ENCODE measurements at places on chromosomes 5 and 9.

DNA sequence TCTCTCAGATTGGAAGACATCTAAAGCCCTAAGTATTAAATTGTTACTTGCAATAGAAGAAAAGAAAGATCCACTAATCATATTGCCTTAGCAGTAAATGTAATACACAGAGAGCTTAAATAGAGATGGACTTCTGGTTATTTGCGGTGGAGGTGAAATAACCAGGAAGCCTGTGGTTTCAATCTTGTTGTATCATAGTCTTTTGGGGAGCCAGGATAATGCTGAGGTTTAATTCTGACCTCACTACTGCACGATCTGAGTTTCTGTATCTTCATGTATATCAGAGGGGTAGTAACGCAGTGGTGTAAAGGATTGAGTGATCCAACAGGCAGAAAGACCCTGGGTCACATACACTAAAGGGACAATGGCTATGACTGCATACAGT lies 71.7 kb downstream of the ANKRD55 start:
- DNase-seq: no peak

GRCh38 chr5:61823065-61823464 lies 482.9 kb upstream of the KIF2A start:
- DNase-seq: no peak

- DNase-seq: no peak
Observed at GRCh38 chr5:9331372-9331771, 214.5 kb downstream of the SEMA5A start.

- no peak for DNase-seq
Observed at GRCh38 chr9:124218987-124219461, 38.7 kb upstream of the NEK6 start.

GRCh38 chr9:115267790-115268189 lies 149.8 kb upstream of the TNC start:
- no peak for DNase-seq

- DNase-seq: no peak
Observed at GRCh38 chr5:135348918-135349317, 50.1 kb downstream of the MACROH2A1 start.

DNA sequence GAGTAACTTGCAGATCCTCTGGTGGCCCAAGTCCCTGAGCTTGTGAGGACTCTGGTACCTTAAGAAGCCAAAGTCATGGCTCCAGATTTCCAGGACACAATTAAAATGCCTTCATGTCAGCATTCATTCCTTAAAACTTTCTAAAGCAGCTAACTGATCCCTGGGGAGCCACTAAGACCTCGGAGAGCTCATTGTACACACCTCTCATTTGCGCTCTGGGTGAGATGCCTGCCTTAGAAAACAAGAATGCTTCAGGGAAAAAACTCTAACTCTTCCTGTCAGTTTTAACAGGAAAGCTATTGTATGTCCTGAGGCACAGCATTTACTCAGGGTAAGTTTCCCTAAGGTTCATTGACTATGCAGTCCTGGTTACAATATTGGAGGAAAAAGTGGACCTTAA lies 285.0 kb downstream of the EFNA5 start:
- DNase-seq: no peak

- no peak for DNase-seq
Observed at GRCh38 chr9:76516350-76516749, 57.4 kb downstream of the GCNT1 start.

DNA sequence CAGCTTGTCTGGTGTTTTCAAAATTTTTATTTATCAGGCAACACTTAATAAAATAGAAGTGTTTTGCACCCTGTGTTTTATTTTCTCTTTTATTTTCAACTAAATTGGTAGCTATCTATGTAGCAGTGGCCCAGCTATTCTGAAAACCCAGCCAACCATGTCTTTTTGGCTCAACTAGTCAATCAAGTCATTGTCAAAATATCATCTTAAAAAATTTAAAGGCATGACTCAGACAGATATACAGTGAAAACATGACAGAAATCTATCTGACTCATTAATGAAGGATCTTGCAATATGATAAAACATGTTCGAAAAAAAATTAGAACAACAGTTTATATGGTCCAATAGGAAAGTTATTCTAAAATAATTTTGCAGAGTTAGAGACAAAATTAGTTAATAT lies 75.1 kb downstream of the HSD17B4 start:
- DNase-seq: no peak
